Right lung (tissue), 10 donors: ENCODE measurements at places on chromosomes 6 and 20. TPM values are rescaled to one million over a fixed set of nuclear protein-coding genes. Genes with fewer than 3 reads are reported as not detected.

The TCP11 gene
- 0.72 TPM for polyA plus RNA-seq

The ZC3H12D gene
- polyA plus RNA-seq = 0.64 TPM

The MYMX gene
- polyA plus RNA-seq = 0.37 TPM

The SNPH gene
- polyA plus RNA-seq = 3.4 TPM

The HDGFL1 gene
- not detected for polyA plus RNA-seq
